Posterior cingulate gyrus (tissue), 11 donors: ENCODE measurements at places on chromosomes 7 and 10.
A peak's percentile ranks its signal among the peaks of the same experiment; 100 is the strongest.

DNA sequence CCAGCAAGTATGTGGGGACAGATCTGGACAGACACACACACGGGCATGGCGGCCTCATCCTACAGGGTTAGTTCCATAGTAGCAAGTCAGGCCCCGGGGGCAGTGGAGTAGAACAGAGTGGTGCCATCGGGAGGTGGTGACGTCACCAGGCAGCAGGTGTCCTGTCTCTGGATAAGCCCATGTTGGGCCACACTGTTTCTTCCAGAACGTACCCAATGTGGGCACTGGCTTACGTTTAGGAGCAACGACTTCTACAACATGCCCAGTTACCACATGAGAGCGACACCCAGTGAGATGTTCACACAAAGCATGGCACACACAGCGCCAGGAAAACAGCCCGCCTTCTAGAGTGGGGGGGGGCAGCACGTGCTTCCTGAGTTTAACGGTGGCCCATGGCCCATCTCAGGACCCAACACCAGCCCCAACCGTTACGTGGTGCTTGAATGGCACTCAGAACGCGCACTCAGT is 67.8 kb downstream of the CTBP2 start:
- DNase-seq = no peak

DNA sequence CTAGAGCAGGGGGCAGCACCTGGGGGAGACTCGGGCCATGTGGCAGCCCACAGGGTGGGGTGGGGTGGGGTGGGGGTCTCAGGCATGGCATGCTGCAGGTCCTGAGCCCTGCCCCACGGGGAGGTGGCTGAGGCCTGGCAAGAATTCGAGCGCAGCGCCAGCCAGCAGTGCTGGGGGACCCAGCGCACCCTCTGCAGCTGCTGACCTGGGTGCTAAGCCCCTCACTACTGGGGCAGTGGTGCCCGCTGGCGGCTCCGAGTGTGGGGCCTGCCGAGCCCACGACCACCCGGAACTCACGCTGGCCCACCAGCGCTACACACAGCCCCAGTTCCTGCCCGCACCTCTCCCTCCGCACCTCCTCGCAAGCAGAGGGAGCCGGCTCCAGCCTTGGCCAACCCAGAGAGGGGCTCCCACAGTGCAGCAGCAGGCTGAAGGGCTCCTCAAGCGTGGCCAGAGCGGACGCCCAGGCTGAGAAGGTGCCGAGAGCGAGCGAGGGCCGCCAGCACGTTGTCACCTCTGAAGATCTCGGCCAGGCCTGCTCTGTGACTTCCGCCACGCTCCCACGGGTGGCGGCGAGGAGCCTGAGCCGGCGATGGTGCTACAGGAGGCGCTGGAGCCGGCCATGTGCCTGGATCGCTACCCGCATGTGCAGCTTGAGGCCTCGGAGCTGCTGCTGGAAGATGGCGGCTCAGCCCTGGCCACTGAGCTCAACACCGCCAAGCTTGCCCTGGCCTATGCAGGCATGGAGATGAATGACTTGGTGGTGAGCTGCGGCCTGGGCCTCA is 145.1 kb upstream of the C7orf33 start:
- no peak for DNase-seq

- no peak for DNase-seq
Observed at GRCh38 chr10:20614911-20615310, 282.2 kb downstream of the NEBL start.

DNA sequence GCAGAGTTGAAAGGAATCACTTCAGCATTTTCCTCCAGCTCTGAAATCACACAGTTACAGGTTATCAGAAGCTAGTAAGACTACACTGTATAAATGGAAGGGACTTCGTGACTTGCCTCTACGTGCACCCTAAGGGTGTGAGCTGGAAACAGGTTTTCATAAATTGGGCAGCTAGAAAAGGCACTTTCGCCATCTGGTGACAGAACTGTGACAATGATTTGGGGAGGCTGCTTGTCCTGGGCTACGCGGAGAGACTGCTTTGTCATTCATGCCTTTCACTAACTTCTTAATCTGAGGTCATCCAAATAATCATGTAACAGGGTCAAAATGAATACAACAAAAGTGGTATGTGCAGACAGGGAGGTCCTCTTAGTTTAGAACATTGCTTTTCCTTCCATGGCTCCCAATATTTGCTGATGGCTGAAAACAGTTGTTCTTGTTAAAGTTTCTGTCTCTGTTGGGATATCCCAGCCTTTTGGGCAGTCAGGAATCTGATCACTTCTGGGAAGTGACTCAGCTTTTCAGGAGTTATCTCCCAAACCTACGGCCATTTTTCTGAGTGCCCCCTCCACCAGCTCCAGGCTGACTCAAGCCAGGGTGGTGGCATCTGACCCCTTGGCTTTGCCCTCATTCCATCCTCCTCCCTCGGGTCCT is 17.8 kb downstream of the VWC2 start:
- DNase-seq = no peak

DNA sequence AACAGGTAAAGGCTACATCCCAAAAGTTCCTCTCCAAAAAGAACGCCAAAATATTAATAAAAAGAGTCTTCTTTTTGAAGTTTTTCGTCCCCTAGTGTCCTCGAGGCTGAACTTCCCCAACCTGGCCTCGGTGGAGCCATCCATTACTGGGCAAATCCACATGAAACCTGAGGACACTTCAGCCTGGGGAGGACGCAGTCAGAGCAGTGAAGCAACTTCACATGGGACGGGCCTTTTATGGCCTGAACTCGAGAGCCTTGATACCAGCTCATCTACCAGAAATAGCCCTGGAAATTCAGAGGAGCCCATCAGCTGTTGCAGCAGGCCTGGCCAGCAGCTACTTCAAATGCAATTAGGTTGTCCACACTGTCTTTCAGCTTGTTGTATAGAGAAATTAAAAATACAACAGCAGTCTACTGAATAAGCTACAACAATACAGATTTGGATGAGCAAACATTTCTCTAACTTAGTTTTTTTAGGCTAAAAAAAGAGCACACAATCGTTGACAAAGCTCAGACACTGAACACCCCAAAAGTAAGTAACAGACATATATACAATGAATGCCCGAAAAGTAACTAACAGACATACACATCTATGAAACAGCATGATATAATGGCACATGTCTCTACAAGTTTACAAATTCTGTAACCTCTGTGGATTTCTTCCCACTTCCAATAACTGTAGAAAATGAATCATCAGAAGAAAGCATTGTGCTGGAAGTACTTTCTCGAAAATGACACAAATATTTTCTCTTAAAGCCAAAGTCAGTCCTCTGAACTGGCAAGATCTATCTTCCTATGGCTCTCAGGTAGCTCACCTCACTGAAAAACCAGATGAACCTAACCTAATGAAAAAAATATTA is at the start of gene SVIL:
TSS of gene SVIL (minus strand) at position 208 of the 862 bp plus-strand sequence. CDS start 79,913 bp downstream, outside the sequence.
- no peak for DNase-seq

GRCh38 chr7:98254951-98255610 is 3.0 kb upstream of the TECPR1 start:
- DNase-seq = no peak

DNA sequence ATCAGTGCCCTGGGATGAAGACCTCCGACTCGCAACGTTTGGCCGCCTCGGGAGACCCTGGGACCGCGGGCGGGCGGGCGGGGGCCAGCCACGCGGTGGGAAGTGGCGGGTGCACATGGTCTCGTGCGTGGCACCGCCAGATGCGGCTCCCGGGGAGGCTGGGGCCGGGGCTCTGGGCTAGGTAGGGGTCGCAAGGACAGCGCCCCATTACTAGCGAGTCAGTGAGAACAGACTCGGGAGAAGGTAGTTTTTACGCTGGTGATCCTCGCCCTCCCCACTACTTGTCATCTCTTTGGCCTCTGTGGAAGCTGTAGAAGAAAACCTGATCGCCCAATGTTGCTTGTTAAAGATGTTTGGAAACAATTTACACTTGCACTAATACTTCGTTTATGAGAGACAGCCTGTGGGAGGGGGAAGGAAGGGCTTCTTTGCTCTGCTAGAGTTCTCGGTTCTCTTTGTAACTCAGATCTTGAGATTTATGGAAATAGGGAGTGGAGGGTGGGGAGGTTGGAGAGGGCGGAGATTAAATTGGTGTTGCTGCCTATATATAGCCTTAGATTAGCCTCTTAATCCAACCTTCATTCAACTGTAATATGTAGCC is 591 bp downstream of the BZW2 start:
- peak; percentile 74 for DNase-seq

GRCh38 chr10:44520651-44521050 is 135.8 kb upstream of the CXCL12 start:
- DNase-seq = no peak

GRCh38 chr7:26991796-26992195 is 104.0 kb downstream of the HOXA1 start:
- DNase-seq = no peak

DNA sequence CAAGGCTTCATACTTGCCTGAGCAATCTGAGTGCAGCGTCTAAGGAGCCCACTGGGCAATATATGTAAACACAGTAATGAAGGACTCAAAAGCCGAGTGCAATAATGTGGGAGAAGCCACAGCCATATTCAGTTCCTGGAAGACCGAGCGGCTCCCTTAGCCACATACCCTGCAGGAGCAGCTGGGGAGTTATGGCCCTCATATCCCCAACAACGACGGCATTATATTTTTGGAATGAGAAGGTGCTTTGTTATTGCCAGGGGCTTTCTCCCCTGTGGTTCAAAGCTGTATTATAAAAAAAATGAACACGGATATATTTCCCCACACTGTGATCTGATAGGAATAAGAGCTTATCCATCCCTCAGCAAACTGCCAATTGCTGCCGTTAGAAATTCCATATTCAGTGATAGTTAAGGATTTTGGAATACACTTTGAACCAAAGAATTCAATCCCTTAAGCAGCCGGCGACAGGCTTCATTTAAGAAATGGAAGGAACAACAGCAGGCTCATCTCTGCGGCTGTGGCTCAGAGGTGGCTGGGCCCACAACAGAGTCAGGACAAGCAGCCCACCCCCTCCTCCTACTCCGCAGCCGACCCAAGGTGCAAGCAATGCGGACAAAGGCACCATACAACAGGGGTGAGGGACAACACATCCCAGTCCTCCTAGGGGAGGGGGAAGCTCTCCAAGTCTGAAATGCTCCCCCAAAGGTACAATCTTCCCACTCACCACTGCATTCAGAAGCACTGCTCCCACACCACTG is 77.2 kb downstream of the TNS3 start:
- no peak for DNase-seq

DNA sequence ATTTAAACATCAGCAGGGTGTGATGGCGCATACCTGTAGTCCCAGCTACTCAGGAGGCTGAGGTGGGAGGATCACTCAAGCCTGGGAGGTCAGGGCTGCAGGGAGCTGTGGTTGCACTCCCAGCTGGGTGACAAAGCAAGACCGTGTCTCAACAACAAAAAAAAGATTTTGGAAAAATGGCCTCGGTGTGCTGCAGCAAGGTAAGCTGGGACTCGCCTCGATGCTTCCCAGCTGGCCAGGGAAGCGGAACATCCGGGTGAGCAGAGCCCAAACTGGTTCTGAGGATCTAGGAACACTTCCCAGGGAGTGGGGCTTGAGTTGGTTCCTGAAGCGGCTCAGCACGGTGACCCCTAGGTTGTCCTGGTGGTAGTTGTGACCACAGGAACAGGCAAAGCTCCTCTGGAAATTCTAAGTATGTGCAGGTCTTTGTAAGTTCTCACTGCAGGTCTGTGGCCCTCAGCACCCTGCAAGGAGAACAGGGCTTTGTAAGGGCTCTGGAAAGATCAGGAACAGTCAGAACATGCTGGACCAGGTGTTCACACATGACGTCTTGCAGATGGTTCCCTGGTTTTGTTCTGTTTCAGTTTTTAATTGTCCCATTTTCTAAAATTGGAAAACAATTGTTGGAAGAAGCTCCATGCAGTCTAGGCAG is 38.6 kb upstream of the ZMIZ2 start:
- peak; percentile 79 for DNase-seq

- peak; percentile 95 for DNase-seq
Observed at GRCh38 chr7:113086431-113086888, at the start of gene GPR85. GPR85 (minus strand) TSS chr7:113086827; CDS start chr7:113084721, 2,106 bp downstream.

DNA sequence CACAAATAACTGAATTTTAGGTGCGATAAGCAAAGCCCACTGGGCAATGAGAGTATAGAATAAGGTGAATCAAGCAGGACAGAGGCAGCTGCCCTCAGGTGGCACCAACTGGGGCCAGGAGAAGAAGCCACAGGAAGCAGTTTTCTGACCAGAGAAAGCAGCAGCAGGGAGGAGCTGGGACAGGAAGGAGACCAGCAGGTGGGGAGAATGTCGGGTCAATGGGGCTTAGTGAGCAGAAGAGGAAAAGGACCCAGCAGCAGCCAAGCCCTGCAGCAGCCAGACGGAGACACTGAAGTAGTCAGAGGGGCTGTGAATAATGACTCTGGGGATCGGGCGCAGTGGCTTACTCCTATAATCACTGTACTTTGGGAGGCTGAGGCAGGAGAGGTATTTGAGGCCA is 209.6 kb upstream of the SH2B2 start:
- DNase-seq = no peak

DNA sequence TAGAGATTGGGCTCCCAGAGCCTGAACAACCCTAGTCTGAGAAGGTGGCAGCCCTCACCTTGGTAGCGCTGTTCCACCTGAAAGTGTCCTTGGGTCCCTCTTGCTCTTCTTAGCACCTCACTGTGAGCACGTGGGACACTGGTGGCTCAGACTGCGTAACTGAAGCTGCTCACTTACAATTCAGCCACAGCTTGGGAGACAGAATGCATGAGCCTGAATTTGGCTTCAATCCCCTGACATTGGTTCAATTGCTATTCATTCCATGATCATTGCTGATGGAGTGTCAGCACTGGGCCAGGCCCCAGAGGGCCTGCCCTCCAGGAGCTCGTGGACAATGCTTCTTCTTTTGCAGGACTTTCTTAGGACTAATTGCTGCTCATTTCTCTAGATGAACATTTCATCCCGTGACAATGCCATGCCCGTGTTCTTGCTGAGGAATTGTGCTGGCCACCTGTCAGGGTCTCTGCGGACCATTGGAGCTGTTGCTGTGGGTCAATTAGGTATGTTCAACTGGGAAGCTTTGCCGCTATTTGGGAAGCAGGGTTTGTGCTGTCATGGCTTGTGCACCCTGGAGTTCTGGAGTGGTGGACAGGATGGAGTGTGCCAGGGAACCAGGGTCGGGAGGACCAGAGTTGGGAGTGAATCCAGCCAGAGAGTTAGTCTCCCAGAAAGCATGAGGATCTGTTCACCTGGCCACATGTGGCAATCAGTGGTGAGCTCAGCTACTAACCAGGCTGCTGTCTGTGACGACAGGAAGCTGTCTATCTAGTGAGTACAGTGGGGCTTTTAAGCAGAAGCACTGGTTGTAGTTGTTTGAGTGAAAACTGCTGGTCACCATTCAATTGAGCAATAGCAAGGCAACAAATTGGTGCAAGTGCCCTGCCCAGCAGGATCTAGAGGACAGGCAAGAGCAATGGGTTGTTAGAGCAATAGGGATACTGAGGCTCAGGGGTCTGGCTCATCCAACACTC is 105.1 kb downstream of the WDFY4 start:
- no peak for DNase-seq
